ENCODE measurements at places on chromosomes 1 and 21.

DNA sequence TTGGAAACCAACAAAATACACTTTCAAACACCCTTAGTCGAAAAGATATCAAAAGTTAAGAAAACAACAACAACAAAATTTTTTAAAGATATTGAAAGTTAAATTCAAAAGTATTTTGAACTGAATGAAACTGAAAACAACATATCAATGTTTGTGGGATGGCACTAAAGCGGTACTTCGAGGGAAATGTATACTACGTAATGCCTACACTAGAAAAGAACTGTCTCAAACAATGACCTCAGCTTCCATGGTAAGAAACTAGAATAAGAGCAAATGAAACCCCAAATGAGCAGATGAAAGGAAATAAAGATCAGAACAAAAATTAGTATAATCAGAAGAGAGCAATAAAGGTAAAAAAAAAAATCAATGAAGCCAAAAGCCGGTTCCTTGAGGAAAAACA lies 6.1 kb downstream of the CBR1 start:
- DNase-seq: no peak

GRCh38 chr1:235878082-235878811 lies 11.5 kb upstream of the LYST start:
- DNase-seq: no peak

- no peak for DNase-seq
Observed at GRCh38 chr1:91764471-91765115, 121.4 kb downstream of the TGFBR3 start.

- no peak for DNase-seq
Observed at GRCh38 chr1:180217006-180217405, 13.1 kb upstream of the LHX4 start.

DNA sequence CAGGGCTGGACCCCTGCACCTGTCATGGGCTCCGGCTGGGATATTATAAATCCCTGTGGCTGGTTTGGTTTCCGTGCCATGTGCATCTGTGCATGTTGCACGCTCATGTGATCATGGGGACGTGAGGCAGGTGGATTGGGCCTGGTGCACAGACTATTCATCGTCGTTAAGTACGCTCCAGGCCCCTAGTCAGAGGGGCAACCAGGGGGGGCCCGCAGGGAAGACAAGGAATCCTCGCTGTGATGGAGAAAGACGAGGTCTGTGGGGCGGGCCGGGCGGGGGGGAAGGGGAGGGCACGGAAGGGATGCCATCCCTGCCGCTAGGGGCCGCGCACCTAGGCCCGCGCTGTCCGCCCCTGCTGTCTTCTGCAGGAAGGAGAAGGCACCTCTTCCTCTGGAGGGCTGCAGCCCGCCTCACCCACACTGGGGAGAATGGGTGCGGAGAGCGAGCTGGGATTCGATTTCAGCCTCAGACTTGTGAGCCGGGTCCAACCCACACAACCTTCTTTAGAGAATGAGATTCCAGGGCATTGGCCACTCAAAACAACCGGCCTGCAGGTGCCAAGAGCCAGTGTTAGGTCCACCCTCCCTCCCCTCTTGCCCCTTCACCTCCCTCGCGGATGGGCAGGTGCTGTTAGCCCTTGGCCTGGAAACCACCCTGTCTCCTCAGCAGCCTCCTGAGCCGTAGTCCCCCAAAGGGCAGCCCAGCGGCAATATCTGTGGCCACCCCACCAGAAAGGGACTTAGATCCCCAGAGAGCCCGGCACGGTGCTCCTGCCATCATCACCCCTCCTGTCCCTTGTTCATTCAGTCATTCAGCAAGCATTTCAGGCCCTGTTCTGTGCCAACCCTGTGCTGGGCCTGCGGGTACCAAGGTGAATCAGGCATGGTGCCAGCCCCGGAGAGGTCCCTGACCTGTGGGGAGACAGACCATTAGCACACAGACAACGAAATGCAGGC lies 950 bp upstream of the LRP8 start:
- no peak for DNase-seq

DNA sequence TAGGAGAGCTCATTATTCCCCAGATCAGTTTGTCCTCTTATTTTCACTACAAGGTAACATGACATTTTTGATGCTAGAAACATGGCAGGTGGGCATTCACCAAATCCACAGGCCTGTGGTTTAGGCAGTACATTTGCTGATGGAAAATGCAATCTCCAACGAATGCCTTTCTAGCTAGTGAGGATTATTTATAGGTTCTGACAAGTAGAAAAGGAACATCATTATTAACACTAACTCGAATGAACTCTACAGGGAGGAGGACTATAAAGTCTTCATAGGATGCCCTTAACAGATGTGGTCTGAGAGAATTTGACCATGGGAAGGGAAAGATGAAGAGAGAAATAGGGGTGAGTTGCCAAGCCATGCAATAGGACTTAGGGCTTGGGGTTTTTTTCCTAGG lies 71.5 kb upstream of the BCL10 start:
- DNase-seq: no peak

GRCh38 chr1:198001776-198002408 lies 84.7 kb downstream of the LHX9 start:
- DNase-seq: no peak

DNA sequence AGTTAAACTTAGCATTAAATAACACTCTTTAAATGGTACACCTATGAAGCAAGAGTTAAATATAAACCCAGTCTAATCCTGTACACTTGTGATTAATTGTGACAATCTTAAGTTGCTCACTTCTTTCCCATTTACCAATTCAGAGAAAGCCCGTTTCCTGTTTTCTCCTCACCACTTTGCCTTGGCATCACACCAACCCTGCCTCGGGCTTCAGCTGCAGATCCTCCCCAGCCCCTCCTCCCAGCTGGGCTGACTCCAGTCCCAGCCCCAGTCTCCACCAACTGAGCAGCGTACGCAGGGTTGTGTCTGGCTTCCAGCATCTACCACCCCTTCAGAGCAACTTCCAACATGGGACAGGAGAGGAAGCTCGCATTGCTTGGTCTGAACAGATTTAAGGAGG lies 4.1 kb downstream of the PYCR2 start:
- DNase-seq: peak; percentile 85

GRCh38 chr1:11920239-11920903 lies 5.9 kb downstream of the KIAA2013 start:
- no peak for DNase-seq

- no peak for DNase-seq
Observed at GRCh38 chr1:108703939-108704338, 8.8 kb upstream of the FNDC7 start.

DNA sequence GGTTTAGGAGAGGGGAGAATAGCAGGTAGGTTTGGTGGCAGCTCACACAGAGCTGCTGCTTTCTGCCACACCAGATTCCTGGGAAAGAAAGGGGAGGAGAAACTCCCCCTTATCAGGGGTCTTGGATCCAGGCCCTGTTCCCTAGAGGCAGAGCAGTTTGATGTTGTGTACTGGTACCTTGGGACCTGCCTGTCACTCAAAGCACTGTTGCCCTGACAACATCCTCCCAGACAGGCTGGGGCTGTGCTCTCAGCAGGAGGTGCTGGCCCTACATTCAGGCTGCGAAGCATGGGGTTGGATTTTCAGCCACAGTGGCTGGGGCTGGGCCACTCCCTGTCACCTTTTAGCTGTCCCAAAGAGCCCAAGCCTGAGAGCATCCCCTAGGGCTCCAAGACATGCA lies 188.0 kb downstream of the GRIK3 start:
- DNase-seq: no peak

Data from MV-4-11 (cell line).